ENCODE measurements at places on chromosomes 16 and 17. TPM values are rescaled to one million over a fixed set of nuclear protein-coding genes. Genes with fewer than 3 reads are reported as not detected.

- DNase-seq, result no peak
Observed at GRCh38 chr17:72199256-72199655, 78.4 kb downstream of the SOX9 start.

GRCh38 chr16:26838931-26839330 is 227.8 kb upstream of the C16orf82 start:
- DNase-seq, result no peak

- DNase-seq, result no peak
Observed at GRCh38 chr16:15689290-15689689, 39.2 kb downstream of the NDE1 start.

Gene CBFA2T3
- 3.9 TPM for total RNA-seq

- no peak for DNase-seq
Observed at GRCh38 chr16:69909760-69910159, 41.4 kb upstream of the CLEC18A start.

- no peak for DNase-seq
Observed at GRCh38 chr17:61662741-61663140, 71.7 kb upstream of the NACA2 start.

DNA sequence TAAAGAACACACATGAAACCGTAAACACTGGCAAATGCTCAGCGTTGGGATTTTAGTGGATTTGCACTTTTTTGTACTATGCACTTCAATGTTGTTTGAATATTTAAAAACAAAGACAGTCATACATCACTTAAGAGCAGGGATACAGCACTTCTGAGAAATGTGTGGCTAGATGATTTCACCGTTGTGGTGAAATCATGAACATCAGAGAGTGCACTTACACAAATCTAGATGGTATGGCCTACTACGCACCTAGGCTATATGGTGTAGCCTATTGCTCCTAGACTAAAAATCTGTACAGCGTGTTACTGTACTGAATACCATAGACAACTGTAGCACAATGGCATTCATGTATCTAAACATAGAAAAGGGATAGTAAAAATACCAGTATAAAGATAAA is 37.6 kb upstream of the CNEP1R1 start:
- DNase-seq, result no peak

- DNase-seq, result no peak
Observed at GRCh38 chr17:61394630-61395408, 4.8 kb upstream of the TBX2 start.

DNA sequence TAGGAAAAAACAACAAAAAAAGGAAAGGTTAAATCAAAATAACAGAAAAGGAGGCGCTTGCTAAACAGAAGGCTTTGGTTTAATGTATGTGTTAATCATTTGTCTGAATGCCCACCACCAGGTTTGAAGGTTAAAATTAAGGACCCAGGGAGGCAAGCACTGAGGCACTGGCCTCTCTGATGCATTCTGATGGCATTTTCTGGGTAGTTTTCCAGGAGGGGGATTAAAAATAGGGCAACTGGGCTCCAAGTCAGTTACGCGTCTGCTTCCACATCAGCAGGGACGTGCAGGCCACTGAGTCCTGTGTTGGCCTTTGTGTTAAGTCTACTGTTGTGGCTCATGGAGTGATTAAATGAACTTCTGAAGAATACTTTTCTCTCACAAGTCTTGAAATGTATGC is 26.9 kb downstream of the MARF1 start:
- DNase-seq, result no peak

DNA sequence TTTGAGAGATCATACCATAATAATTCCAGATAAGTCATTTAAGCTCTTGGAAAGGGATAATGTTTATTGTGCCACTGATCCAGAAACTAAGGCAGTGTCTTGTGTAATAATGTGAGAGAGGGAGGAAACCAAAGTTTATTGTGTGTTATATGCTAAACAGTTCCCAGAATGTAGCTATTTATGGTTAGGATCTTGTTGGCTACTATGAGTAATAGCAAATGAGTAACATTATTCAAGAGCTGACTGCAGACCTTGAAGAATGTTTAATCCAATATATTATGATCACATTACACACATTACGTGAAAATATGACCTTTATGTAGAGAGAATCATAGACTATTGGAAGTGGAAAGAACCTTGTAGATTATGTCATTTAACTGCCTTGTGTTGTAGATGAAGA is 139.5 kb downstream of the BCAS3 start:
- DNase-seq, result no peak

DNA sequence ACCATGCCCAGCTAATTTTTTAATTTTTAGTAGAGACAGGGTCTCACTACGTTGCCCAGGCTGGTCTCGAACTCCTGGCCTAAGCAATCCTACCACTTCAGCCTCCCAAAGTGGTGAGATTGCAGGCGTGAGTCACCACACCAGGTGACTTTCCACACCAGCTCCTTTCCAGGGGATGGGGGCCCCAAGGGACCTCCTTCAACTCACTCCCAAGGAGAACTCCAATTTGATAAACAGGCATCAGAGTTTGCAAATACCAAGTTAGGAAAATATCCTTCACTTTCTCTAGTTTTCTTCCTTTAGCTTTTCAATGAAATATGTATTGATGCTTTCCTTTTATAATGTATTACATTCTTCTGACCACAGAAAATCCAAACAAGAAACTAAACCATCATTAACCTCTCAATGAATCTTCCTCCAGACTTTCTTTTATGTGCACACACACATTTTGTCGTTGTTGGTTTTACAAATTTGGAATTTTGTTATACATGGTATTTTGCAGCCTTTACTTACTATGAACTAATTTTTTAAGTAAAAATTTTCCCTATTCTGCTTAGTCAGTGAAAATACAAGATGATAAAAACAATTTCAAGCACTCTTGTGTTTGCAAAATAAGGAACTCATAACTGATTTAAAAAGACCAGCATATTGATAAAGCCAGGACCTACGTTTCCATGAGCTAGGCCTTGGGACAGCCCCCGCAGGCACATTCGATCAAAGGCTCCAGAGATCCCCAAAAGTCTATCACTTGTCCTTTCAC is 32.0 kb downstream of the GAS7 start:
- DNase-seq, result no peak

DNA sequence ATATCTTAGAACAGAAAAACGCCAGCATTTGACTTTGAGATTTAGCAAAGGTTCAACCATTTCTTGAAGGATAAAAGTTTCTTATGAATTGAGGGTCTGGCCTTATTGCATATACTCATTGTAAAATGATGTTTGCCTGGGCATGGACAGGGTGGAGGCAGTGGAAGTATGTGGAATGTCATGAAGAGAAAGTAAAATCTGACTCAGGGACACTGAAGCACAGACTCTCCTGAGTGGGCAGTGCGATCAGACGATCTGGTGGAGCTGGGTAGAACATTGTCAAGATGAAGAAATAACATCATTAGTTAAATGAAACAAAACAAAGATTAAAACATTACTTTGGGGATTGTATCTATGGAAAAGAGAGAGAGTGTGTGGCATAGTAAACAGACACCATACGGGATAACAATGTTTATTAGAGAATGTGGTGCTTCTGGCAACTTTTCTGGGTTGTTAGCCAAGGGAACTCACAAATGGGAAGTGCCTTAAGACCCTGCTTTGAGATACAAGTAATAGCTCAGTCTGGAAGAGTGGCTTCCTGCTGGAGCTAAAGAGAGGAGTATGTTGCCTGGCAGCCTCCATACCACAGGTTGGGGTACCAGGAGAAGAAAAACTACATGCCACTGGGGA is 4.4 kb downstream of the MAP3K3 start:
- no peak for DNase-seq

GRCh38 chr16:30357085-30357714 is 2.1 kb upstream of the CD2BP2 start:
- no peak for DNase-seq

DNA sequence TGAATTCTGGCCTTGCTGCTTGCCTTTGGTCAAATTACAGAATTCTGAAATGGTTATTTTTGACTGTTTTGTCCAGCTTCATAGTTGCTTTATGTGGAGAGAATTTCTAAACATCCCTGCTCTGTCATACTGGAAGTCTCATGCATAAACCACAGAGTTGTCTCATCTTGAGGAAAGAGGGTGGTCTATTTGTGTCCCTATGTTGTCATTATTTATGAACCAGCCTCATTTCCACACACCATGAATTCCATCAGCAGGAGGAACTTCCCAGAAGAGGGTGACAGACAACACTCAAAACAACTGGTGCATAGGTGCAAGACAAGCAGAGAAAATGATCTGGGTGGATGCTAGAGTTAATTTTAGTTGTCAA is 525.8 kb upstream of the GOT2 start:
- DNase-seq, result no peak

DNA sequence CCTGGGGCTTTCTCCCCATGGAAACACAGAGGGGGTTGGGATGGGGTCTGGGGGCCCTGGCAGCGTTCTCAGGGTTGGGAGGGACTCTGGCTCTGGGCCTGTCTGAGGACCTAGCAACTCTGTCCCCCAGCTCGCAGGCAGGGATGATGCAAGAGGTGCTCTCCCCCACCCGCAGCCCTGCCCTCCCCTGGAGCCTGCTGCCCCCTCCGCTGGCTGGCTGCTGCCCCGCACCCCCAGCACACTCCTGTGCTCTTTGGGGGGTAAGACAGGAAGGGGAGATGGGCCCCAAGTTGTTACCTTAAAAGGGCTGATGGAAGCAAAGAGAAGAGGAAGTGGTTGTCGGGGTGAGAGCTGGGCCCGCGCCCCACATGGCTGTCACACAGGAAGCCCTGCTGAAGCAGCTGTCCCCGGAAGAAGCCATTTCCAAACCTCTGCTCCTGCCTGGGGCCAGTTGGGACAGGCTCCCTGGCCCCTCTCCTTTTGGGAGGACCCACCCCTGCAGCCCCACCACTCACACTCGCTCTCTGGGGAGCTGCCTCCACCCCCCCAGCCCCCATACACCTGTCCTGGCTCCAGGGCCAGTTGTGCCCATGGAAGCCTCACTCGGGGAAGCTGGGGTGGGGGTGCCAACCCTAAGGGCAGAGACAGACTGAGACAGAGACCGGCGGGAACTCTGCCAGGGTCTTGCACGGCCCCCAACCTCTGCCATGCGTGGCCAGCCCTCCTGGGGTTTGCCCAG is 2.5 kb downstream of the CORO1A start:
- no peak for DNase-seq

GRCh38 chr17:65529761-65530522 is 31.5 kb downstream of the AXIN2 start:
- DNase-seq, result no peak

GRCh38 chr17:28272166-28272565 is 46.8 kb upstream of the TMEM97 start:
- DNase-seq, result no peak

GRCh38 chr17:51486885-51487520 is 226.7 kb downstream of the UTP18 start:
- no peak for DNase-seq

- no peak for DNase-seq
Observed at GRCh38 chr17:21304091-21304490, 19.6 kb downstream of the MAP2K3 start.

DNA sequence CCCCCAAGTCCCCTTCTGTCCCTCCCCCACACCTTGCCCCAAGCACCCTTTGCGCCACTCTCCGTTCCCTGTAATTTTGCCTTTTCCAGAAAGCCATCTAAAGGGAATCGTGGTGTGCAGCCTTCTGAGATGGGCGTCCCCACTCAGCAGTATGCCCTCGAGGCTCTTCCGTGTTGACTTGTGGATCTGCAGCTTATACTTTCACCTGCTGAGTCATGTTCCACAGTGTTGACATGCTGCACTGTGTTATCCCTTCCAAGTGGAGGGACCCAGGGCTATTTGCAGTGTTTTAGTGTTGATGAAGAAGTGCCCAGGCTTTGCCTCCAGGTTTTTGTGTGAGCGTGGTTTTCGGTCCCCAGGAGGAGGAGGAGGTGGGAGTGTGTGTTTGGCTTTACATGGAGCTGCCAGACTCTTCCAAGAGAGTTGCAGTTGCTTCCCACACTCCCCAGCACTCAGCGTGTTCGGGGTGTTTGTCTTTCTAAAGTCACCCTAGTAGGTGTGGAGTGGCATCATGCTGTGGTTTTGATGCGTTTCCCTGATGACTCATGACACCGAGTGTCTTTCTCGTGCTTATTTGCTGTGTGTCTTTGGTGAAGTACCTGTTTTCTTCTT is 32.1 kb upstream of the JPT2 start:
- no peak for DNase-seq

GRCh38 chr16:86457501-86458148 is 52.7 kb upstream of the FOXF1 start:
- peak; percentile 4 for DNase-seq

DNA sequence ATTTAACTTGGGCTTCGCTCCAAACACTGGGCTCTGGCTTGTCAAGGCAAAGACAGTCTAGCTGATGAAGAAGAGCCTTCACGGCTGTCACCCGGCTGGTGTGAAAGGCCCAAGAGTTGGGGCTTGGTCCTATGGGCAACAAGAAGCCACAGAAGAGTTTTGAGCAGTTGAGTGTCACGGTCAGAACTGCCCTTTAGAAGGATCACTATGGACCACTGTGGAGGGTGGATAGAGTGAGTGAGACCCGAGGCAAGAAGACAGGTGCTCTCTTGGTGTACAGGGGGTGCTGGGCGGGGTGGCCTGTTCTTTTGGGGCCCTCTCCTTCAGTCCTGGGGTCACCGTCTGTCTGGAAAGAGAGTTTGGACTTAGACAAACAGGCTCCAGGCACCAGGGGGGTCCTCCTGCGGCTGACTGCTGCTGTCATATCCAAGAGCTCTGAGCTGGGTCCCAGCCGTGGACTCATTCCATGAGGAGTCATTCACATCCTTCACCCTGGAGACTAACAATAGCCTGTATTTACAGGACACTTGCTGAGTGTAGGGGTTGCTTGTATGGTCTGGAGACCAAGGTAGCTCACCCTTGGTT is 2.4 kb downstream of the PIMREG start:
- no peak for DNase-seq

DNA sequence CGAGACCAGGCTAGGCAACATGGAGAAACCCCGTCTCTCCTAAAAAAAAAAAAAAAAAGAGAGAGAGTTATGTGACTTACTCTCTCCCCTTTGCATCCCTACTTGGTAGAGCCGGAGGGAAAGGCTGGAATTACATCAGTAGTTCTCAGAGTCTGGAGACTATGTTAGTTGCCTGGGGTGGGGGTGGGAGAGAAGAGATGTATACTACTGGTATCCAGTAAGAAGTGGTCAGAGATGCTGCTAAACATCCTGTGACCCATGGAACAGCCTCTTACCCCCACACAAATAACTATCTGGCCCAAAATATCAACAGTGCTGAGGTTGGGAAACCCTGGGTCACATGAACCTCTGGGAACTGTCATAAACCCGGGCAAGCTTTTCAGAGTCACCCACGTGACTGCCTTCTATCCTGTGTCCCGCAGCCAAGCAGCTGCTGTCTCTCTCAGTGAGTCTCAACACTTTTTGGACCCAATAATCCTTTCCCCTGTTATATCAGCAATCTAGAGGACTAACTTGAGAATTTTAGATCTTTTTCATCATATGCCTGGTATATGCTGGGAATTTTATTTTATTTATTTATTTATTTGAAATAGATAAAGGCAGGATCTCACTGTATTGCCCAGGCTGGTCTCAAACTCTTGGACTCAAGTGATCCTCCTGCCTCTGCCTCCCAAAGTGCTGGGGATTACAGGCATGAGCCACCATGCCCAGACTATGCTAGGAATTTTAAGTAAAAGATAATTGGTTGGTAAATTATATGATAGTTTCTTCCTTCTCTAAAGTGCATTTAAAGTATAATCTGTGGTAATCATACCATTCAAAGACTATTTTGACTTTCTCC is 8.7 kb downstream of the EIF1 start:
- DNase-seq, result no peak

GRCh38 chr16:65662256-65662655 is 540.4 kb upstream of the CDH11 start:
- DNase-seq, result no peak

- no peak for DNase-seq
Observed at GRCh38 chr17:82386255-82386831, 14.8 kb downstream of the UTS2R start.

Gene TK1
- total RNA-seq, result 3.5 TPM

- no peak for DNase-seq
Observed at GRCh38 chr17:59668816-59669215, 38.4 kb downstream of the PTRH2 start.

GRCh38 chr16:75443298-75443697 is 10.0 kb upstream of the CFDP1 start:
- DNase-seq, result no peak
